ENCODE measurements at places on chromosomes 4 and X. TPM values are rescaled to one million over a fixed set of nuclear protein-coding genes. Genes with fewer than 3 reads are reported as not detected.

Gene MGST2
- polyA plus RNA-seq = 86.6 TPM

- no peak for DNase-seq
- no peak overlapping the region for H3K4me3 ChIP-seq
- no peaks in the 10 kb centered on the region for H3K36me3 ChIP-seq
- H3K27ac ChIP-seq = no peak overlapping the region
- no peaks in the 10 kb centered on the region for H3K27me3 ChIP-seq
- peaks cover 8% of the 10 kb centered on the region for H3K4me1 ChIP-seq
Observed at GRCh38 chr4:126752126-126752525, 880.6 kb upstream of the INTU start.

DNA sequence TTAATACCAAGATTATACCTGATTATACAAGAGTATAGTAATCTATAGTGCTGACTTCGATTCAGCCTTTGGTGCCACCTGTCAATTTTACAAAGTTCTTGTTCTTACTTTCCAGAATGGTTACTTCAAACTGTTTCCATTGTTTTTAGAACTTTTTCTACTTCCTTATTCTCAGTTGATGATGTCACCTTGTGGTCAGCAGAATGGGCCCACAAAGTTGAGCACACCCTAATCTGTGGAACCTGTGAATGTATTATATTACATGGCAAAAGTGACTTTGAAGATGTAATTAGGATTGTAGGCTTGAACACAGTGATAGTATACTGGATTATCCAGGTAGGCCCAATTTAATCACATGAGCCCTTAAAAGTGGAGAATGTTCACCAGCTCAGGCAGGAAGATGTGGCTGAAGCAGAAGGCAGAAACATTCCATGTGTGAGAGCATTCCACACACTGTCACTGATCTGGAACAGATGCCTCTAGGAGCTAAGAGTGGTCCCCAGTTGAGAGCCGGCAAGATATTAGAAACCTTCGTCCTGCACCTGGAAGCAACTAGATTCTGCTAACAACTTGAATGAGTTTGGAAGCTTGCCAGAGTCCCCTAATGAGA, 6.3 kb upstream of the SGMS2 start:
- H3K36me3 ChIP-seq = no peaks in the 10 kb centered on the region
- DNase-seq = no peak
- H3K4me3 ChIP-seq = no peak overlapping the region
- H3K4me1 ChIP-seq = no peaks in the 10 kb centered on the region
- no peak overlapping the region for H3K27ac ChIP-seq

DNA sequence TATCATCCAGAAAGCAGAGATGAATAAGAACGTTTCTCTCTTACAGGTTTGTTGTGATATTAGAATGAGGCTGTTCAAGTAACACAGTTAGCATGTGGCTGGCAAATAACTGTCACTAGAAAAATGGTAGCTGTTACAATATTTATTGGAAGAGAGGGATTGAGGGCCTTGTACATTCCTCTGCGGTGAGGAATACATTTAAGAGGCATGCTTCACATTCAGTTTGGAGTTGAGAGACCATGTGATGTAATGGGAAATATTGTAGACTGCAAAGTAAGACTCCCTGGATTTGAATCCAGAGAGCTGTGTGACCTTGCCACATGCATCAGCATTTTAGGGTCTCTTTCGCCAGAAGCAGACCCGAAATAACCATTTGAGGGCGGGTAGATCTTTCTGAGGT, 104.8 kb upstream of the KIT start:
- H3K4me3 ChIP-seq = no peak overlapping the region
- H3K36me3 ChIP-seq = no peaks in the 10 kb centered on the region
- H3K27ac ChIP-seq = no peak overlapping the region
- DNase-seq = no peak
- no peaks in the 10 kb centered on the region for H3K27me3 ChIP-seq

DNA sequence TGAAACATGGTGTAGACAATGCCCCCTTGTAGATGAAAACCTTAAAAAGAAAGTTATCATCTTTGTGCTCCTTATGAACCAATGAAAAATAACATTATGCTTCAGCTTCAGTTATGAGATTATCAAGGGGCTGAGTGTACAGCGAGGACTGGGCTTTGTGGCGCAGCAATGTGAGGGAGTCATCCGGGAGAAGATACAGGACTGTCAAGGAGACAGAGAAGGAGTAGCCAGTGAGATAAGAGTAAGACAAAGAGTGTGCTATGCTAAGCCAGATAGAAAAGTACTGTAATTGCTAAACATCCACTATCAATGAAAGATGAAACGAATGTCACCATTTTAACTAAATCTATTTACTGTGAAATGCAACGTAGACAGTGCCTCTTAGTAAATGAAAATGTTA, 3.6 kb upstream of the KLHL15 start:
- H3K27ac ChIP-seq = no peak overlapping the region
- H3K36me3 ChIP-seq = no peaks in the 10 kb centered on the region
- no peak overlapping the region for H3K4me3 ChIP-seq

Gene GAR1
- polyA plus RNA-seq = 22.3 TPM

Gene IRS4
- not detected for polyA plus RNA-seq

DNA sequence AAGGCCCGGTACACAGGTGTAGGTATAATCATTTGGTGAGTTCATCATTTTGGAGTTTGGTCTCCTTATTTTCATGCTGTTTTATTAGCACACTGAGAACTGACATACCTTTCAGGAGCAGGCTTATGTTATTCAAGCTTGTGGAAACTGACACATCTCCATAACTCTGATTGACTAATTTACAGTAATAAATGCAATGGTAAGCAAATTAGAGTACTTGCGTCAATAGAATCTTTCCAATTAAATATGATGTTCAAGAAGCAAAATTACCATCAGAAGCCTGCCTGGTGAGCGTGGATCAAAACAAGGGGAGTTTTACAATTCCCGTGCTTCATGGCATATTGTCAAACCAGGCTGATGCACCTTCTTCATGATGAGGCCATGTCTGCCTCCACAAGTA, 210.7 kb upstream of the GPRIN3 start:
- no peak for DNase-seq

Measured in heart left ventricle (tissue), 16 donors.